Omental fat pad (tissue), 4 donors: ENCODE measurements at places on chromosomes 1 and 21.

DNA sequence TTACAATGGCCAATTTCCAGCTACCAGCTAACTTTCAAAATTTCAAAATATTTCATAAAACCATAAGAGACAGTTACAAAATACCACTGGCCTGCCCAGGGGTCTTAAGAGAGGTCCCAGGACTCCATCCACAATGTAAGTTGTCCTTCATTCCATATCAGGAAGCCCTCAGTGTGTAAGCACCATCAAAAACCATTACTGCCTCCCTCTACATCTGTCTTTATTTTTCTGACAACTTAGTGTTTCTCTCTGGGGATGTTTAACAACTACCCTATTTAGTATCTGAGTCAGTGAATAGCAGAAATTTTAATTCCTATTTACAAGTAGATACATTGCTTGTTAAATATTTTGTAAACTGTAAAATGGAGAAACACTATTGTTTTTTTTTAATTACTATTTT is 339.3 kb upstream of the ADAMTS5 start:
- DNase-seq = no peak

DNA sequence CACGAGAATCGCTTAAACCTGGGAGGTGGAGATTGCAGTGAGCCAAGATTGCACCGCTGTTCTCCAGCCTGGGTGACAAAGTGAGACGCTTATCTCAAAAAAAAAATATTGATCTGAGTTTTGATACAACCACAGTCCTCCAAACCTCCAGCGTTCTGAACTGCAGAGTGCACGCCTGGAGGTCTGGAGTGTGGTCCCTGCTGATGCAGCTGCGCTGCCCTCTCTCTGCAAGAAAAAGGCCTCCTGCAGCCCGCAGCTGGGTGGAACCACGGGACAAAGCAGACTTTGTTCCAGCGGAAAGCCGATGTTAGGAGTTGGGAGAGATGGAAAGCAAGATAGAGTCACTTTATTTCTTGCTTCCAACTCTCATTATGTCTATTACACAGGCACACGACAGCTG is 144.9 kb upstream of the SOD1 start:
- DNase-seq = no peak

DNA sequence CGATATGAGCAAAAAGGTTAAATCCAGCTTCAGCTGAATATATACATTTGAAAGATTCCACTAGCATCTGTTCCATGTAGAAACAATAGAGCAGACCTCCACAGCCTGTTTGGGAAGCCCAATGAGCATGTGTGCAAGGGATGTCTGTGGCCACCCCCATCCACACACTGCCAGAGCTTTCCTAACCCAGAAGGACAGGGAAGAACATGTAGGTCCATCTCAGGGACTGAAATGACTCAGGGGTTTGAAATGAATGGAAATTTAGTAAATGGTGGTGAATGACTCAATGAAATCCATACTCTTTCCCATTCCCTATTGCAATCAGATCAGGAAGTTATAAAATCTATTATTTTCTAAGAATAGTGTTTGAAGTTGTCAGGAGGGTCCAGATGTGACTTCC is 397.2 kb downstream of the DUSP10 start:
- no peak for DNase-seq

DNA sequence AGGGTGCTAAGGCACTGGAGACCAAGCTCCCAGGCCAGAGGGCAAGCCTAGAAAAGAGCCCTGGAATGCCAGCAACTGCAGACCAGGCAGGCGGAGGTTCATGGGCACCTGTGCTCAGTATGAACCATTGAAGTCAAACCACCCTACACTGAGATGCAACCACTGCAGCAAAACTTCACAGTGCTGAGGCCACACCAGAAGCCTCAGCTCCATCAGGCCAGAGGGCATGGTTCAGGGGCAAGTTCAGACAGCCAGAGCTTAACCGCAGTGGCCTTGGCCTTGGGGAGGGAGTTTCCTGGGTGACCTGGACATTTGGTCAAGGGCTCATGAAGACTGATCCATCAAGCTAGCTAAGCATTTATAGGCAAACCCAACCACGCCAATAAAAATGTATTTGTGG is 7.1 kb downstream of the RCC2 start:
- no peak for DNase-seq

DNA sequence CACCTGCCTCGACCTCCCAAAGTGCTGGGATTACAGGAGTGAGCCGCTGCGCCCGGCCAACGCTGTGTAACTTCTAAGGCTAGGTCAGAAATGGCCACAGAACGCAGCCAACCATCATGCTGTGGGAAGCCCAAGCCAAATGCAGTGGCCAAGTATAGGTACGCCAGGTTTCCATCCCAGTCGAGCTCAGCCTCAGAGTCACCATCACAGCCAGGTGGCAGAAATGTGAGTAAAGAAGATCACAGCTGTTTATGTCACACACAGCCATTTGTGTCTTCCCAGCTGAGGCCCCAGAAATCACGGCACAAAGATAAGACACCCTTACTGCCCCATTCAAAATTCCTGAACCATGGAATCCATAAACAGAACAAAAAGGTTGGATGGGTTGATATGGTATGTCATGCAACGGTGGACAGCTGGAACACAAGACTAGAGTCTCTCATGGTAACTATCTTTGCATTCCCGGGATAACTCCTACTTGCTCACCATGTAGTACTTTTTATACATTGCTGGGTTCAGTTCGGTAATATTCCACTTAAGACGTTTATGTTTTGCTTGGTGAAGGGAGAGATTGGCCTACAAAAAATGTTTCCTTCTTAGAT is 84.3 kb downstream of the SLC45A1 start:
- no peak for DNase-seq
